Motor neuron (in vitro differentiated cells): ENCODE measurements at places on chromosomes 7 and 10. TPM values are rescaled to one million over a fixed set of nuclear protein-coding genes. Genes with fewer than 3 reads are reported as not detected.

DNA sequence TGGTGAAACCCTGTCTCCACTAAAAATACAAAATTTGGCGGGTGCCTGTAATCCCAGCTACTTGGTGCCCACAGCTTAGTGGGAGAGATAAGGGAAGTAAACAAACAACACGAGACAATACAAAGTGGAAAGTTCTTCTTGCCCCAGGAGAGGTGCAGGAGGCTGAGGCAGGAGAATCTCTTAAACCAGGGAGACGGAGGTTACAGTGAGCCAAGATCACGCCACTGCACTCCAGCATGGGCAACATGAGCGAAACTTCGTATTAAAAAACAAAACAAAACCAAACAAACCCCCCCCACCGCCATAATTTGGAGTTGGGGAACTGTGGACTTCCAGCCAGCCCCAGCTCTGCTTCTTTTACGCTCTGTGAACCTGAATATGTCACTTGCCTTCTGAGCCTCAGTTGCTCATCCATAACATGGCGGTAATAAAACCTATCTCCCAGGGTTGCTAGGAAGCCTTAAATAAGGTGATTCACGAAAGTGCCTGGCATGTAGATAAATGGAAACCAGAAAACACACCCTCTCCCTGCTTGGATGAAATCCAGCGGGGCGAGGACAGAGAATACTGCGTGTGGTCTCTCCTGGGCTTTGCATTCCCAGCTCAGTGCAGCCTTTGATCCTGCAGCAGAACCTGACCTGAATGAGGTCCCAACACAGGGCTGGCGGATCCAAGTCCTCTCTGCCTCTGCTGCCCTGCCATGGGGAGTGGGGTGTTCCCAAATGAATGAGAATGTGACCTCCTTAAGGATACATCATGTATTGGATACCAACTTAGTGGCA lies 10.2 kb downstream of the MLXIPL start:
- no peak for ATAC-seq

- no peak for ATAC-seq
Observed at GRCh38 chr7:45711161-45711490, 137.0 kb downstream of the ADCY1 start.

DNA sequence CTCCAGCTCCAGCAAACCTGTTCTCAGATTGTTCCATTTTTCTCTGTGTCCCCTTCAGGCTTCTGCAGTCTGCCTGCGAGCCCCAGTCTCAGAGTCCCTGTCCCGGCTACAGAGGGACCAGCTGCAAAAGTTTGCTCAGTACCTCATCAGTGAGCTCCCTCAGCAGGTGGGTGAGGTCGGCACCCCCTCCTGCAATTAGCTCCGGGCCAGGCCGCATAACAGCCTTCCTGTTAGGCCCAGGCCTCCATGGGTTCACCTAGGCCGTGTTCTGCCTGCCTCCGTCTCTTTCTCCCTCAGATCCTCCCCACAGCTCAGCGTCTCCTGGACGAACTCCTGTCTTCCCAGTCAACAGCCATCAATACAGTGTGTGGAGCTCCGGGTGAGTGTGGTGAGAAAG lies 4.3 kb downstream of the ZSWIM8 start:
- ATAC-seq: no peak

- ATAC-seq: no peak
Observed at GRCh38 chr7:98315318-98315993, 34.0 kb downstream of the BRI3 start.

MGAM2 gene
- under 0.01 TPM in 2 replicates for total RNA-seq

DNA sequence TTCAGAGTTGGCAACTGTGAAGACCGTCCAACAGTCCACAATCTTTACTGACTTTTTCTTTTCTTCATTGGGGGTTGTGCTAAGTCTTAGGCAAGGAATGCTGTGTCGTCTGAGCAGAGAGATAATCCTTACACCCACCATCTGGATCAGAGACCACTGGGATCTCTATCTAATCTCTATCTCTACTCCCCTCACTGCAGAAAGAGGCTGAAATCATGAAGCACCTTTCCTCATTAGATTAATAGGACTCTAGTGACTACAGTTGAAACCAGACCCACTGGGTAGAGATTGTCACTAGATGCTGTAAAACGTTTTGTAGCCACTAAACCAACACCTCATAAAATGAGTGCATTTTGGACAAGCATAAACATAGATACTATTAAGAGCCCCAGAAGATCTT lies 387.4 kb upstream of the CELF2 start:
- no peak for ATAC-seq

RHOBTB1 gene
- total RNA-seq: 14.1 and 15.2 TPM in 2 replicates

AKR1D1 gene
- total RNA-seq: 0.23 and 0.41 TPM in 2 replicates

DNA sequence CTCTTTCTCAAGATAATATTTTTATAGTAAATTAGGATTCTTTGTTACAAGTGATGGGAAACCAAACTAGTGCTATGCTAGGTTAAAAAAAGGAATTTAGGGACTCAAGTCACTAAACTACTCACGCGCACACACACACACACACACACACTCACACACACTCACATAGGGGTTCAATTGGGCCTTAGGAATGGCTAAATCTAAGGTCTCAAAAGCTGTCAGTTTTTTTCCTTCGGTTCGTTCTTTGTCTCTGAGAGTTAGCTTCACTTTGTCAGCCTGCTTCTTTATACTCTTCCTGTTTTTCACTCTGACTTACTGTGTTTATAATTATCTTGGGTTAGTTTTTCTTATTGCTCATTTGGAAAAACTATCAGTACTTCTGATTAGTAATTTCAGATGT lies 138.9 kb downstream of the ADK start:
- ATAC-seq: no peak

DNA sequence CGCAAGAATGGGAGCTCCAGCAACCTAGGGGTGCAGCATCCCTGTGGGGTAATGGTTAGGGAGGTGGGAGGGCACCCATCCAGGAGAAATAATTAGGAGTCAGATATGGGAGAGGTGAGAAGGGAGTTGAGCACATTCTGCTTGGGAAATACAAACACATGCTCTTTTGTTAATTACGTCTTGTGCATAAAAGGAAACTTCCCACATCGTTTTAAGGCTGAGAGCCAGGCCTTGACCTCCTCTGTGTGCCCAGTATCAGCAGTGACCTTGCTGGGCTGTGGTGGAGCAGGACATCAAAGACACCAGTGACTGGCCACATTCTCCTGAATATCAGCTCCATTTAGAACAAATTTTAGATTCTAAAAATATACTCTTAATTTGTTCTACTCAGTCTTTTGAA lies 22.6 kb downstream of the AKR1C4 start:
- ATAC-seq: no peak

- no peak for ATAC-seq
Observed at GRCh38 chr7:75536940-75537538, 44.9 kb downstream of the SPDYE5 start.

CD36 gene
- total RNA-seq: 16.4 and 20.1 TPM in 2 replicates

DNA sequence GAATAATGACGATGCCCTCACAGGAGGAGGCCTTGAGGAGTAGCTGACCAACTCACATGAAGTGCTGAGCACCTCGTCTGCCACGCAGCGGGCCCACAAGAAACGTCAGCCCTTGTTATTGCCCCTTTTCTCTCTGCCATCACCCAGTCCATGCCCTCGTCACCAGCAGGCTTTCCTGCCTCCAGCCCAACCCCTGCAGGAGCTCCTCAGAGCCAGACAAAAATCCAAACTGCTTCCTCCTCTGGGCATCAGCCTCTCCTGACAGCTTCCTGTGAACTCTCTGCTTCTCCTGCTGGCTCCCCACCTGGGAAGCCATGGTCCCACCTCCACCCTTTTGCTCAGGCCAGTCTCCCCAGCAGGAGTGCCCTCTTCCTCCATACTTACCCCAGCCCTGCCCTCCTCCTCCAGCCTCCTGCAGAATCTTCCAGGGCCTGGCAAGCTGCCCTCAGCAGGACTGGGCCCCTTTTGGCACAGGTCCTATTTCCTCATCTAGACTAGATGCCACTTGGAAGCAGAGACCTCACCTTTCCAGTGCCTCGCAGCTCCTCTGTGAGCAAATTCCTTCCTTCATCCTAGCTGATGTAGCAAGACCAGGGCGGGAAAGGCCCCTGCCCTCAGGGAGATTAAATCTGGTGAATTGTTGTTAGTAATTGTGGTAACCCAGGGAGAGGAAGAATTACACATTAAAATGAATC lies 115.1 kb downstream of the C10orf105 start:
- ATAC-seq: no peak

DNA sequence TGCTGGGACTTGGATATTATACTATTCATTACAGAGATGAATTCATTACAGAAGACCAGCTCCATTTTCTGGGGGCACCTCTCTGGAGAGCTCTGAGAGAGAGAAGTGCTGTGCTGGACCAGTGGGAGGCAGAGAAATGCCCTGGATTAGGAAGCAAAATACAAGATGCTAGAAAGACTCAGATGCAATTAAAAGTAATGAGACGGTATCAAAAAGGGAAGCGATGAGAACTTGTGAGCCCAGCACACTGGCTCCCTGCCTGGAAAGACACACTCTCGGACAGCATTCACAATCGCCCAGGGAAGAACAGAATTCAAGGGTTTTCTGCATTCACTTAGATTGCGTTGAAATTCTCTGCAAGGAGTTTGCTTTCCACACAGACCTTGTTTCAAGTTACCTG lies 3.5 kb upstream of the FRAT2 start:
- ATAC-seq: no peak

DNA sequence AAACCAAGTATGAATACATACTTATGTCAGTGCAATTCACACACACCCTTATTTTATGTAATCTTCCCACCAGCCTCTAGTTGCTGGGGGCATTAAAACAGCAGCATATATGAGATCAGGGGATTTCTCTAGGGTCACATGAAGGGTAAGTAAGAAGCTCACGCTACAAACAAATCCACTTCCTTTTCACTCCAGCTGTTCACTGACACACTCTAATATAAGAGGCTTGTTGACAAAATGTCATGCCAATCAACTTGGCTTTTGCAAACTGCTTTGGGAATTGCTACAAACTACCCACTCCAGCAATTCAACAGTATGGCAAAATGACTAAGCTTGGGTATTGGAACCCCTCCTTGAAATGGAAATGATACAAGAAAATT lies 10.3 kb downstream of the FAM3C start:
- peak; percentile 68 for ATAC-seq

UNCX gene
- 0.09 and 0.13 TPM in 2 replicates for total RNA-seq

GRCh38 chr7:36707898-36708297 lies 16.4 kb downstream of the AOAH start:
- no peak for ATAC-seq
